ENCODE measurements at places on chromosomes 12 and 14. TPM values are rescaled to one million over a fixed set of nuclear protein-coding genes. Genes with fewer than 3 reads are reported as not detected.

EAPP gene
- total RNA-seq: 92.6 TPM

MYH6 gene
- total RNA-seq: 7.1 TPM

SELPLG gene
- 11.3 TPM for total RNA-seq

CD163 gene
- total RNA-seq: 596 TPM

GALNT4 gene
- 9.6 TPM for total RNA-seq

PTCSC3 gene
- 2.3 TPM for total RNA-seq

KCNK10 gene
- not detected for total RNA-seq

NOPCHAP1 gene
- 7.8 TPM for total RNA-seq

BCL2L14 gene
- 1.8 TPM for total RNA-seq

NXPH4 gene
- 0.94 TPM for total RNA-seq

RPS6KA5 gene
- total RNA-seq: 9.0 TPM

GPR65 gene
- total RNA-seq: 3.8 TPM

RAPGEF3 gene
- total RNA-seq: 26.5 TPM

ART4 gene
- 3.1 TPM for total RNA-seq
